ENCODE measurements at places on chromosomes 6 and 20. TPM values are rescaled to one million over a fixed set of nuclear protein-coding genes. Genes with fewer than 3 reads are reported as not detected.

- H3K4me1 ChIP-seq = peaks cover 10% of the 10 kb centered on the region
- no peak for DNase-seq
- H3K36me3 ChIP-seq = no peaks in the 10 kb centered on the region
- H3K4me3 ChIP-seq = peak overlapping the region; percentile 75
These were observed 505 bp downstream of the SNAI1 start for GRCh38 chr20:49983123-49983847.

The SPINT3 gene
- total RNA-seq = not detected

DNA sequence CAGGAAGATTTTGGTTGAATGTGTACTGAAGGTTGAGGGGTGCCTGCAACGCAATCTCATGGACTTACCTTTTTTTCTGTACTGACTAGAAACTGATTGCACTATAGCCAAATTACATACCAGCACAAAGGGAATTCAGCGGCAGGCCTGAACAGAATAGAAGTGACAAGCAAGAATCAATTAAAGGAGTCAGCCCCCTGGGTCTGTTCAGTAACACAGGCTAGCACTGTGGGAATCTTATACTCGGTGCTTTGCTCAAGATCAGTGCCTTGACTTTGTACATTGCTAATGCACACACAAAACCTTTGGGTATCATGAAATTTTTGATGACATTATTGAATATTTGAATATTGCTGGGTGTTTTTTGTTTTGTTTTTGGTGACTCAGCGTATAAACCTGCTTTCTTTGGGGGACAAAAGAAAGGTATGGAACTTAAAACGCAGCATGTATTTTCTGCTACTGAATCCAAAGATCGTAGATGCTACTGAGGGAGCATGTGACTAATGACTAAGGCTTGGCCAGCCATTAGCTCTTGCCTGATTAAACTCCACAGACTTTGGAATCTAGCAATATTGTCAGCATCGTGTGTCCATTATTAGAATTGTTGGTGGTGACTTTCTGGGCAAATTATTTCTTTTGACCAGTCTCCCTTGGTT is 236.6 kb downstream of the ARID1B start:
- H3K27ac ChIP-seq = no peak overlapping the region
- no peak for DNase-seq
- H3K36me3 ChIP-seq = no peaks in the 10 kb centered on the region
- no peak overlapping the region for H3K4me3 ChIP-seq
- no peaks in the 10 kb centered on the region for H3K27me3 ChIP-seq
- no peaks in the 10 kb centered on the region for H3K4me1 ChIP-seq

The GTSF1L gene
- not detected for total RNA-seq

GRCh38 chr20:32141465-32141980 is 32.0 kb downstream of the TM9SF4 start:
- peaks cover 49% of the 10 kb centered on the region for H3K36me3 ChIP-seq
- no peaks in the 10 kb centered on the region for H3K27me3 ChIP-seq
- H3K4me1 ChIP-seq = no peaks in the 10 kb centered on the region
- DNase-seq = no peak

GRCh38 chr6:34011264-34011663 is 134.6 kb downstream of the GRM4 start:
- H3K4me1 ChIP-seq = no peaks in the 10 kb centered on the region
- peaks cover 94% of the 10 kb centered on the region for H3K27me3 ChIP-seq

DNA sequence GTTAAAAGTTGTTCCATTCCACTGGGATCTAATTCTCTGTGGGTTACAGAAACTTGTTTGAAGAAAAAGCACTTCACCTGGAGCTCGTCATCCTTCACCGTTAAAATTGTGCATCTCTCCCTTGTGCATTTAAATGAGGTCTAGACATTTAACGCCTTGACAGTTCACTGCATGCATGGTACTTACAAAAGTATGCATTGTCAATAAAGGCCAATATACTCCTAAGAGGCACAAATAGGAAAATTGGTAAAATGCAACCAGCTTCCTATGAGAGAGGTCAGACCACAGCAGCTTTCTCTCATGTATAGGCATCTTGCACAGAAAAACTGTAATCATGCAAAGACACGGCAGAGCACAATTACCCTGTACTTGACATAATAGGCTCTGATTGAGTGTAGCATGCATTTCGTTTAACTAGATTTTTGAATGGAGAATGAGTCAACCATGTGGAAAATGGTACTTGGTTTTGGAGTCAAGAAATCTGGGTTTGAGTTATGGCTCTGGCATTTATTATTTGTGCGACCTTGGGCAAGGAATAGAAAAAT is 378.5 kb downstream of the RFPL4B start:
- no peak overlapping the region for H3K27ac ChIP-seq
- H3K27me3 ChIP-seq = no peaks in the 10 kb centered on the region
- H3K36me3 ChIP-seq = no peaks in the 10 kb centered on the region
- no peaks in the 10 kb centered on the region for H3K4me1 ChIP-seq
- H3K4me3 ChIP-seq = no peak overlapping the region
- no peak for DNase-seq

The MYO6 gene
- 93.0 TPM for total RNA-seq

GRCh38 chr6:152063170-152063921 is 255.9 kb downstream of the ESR1 start:
- no peak overlapping the region for H3K4me3 ChIP-seq
- no peaks in the 10 kb centered on the region for H3K27me3 ChIP-seq
- H3K36me3 ChIP-seq = no peaks in the 10 kb centered on the region
- H3K27ac ChIP-seq = no peak overlapping the region

- H3K4me1 ChIP-seq = no peaks in the 10 kb centered on the region
- no peak overlapping the region for H3K4me3 ChIP-seq
- no peaks in the 10 kb centered on the region for H3K36me3 ChIP-seq
- no peak for DNase-seq
- H3K27me3 ChIP-seq = peaks cover 65% of the 10 kb centered on the region
- no peak overlapping the region for H3K27ac ChIP-seq
These were observed 158.6 kb upstream of the MLN start for GRCh38 chr6:33962246-33963027.

The CST7 gene
- total RNA-seq = not detected

GRCh38 chr20:24631173-24631505 is 161.7 kb downstream of the SYNDIG1 start:
- no peak overlapping the region for H3K4me3 ChIP-seq
- no peaks in the 10 kb centered on the region for H3K27me3 ChIP-seq
- H3K4me1 ChIP-seq = peaks cover 20% of the 10 kb centered on the region
- no peak overlapping the region for H3K27ac ChIP-seq
- no peak for DNase-seq

The RSPH9 gene
- total RNA-seq = not detected

DNA sequence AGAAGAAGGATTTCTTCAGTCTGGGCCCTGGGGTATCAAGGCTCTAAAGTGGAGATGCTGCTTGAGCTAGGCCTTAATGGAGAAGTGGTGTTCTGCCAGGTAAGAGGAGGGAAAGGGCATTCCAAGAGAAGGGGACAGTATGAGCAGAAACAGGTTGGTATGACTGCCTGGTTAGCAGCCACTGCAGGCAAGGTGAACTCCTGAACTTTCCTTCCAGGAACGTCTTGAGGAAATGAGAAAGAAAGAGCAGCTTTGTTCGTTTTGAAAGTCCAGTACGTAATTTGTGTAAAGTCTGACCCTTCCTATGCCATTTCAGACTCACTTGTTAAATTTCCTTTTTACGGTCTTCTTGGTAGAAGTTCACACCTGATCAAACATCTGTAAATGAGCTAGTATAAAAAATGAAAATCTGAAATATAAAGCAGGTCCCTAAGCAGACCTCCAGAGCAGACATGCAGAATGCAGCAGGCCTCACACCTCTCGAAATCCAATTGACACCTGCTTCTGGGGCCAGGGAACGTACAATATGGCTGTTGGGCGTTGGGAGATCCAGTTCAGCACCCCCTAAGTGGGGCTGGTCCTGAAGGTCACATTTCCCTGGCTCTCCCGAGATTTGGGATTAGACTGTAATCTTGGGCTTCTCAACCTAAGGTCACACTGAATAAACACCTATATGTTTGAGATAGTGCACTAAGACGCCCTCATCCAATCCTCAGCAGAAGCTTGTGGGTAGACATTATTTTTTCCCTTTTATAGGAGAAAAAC is 33.6 kb downstream of the MYLK4 start:
- no peaks in the 10 kb centered on the region for H3K27me3 ChIP-seq
- no peak overlapping the region for H3K27ac ChIP-seq
- no peaks in the 10 kb centered on the region for H3K36me3 ChIP-seq
- H3K4me1 ChIP-seq = no peaks in the 10 kb centered on the region

DNA sequence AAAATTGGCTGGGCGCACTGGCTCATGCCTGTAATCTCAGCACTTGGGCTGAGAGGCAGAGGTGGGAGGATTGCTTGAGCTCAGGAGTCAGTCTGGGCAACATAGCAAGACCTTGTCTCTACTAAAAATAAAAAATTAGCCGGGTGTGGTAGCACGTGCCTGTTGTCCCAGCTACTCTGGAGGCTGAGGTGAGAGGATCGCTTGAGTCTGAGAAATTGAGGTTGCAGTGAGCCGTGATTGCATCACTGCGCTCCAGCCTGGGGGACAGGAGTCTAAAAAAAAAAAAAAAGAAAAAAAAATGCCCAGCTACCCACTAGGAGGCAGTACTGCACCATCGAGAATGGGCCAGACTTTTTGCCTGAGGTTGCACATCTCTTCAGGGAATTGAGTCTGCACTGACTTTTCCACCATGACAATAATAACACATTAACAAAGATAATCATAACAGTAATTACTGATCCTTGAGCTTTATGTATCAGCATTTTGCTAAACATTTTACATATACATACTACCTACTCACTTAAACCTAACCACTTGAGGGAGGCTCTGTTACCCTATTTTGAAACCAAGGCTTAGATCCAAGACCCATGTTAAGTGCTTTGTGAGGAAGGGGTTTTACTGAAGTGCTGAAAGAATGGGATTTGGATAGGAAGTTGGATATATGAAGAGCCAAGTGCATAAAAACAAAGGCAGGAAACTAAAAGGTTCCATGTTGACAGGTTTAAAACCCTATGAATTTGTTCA is 21.0 kb downstream of the SRSF3 start:
- 0 out of 2 replicates have a peak, but pooled peaks cover 4% of the 10 kb centered on the region for H3K36me3 ChIP-seq
- DNase-seq = peak; percentile 63
- H3K4me3 ChIP-seq = no peak overlapping the region
- H3K27me3 ChIP-seq = no peaks in the 10 kb centered on the region
- H3K4me1 ChIP-seq = peaks cover 24% of the 10 kb centered on the region
